ENCODE measurements at places on chromosomes 4 and X.

- no peak for DNase-seq
These were observed 43.4 kb downstream of the TXK start for GRCh38 chr4:48090621-48091020.

GRCh38 chr4:16269240-16269639, 43.0 kb upstream of the TAPT1 start:
- no peak for DNase-seq

- no peak for DNase-seq
These were observed 34.5 kb downstream of the SPINK2 start for GRCh38 chr4:56786955-56787354.

DNA sequence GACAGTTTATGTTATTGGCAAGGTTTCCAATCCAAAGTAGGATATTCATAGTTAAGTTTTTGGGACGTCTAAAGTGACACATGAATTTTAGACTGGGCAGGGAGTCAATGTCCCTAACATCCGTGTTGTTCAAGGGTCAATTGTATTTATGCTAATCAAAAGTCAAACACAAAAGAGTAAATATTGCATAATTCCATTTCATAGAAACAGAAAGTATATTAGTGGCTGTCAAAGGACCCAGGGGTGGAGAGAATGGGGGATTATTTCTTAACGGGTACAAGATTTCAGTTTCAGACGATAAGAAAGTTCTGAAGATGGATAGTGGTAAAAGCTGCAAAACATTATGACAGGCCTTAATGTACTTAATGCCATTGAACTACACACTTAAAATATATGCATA, 971.8 kb upstream of the AGA start:
- DNase-seq: no peak

- no peak for DNase-seq
These were observed 93.8 kb downstream of the C4orf51 start for GRCh38 chr4:145773581-145774234.

- no peak for DNase-seq
These were observed 98.0 kb upstream of the DKK2 start for GRCh38 chr4:107133965-107134653.

DNA sequence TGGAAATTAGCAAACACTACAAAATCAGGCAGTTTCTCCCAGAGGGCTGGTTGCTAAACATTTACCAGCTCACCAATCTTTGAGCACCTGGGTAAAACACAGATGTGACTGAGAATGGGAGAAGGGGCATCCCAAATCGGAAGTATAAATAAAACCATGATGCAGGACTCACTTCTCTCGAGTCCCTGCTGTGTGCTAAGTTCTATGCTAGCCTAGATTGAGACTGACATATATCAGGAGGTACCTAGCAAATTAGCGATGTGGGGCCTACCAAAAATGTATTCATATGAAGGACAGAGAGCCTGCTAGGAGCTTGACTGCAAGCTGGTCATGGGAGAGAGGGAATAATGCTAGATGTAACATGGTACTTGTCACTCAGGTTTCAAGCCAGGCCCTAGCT, 171.9 kb upstream of the PGRMC2 start:
- no peak for DNase-seq

GRCh38 chr4:168208957-168209614, 109.5 kb downstream of the DDX60 start:
- no peak for DNase-seq

DNA sequence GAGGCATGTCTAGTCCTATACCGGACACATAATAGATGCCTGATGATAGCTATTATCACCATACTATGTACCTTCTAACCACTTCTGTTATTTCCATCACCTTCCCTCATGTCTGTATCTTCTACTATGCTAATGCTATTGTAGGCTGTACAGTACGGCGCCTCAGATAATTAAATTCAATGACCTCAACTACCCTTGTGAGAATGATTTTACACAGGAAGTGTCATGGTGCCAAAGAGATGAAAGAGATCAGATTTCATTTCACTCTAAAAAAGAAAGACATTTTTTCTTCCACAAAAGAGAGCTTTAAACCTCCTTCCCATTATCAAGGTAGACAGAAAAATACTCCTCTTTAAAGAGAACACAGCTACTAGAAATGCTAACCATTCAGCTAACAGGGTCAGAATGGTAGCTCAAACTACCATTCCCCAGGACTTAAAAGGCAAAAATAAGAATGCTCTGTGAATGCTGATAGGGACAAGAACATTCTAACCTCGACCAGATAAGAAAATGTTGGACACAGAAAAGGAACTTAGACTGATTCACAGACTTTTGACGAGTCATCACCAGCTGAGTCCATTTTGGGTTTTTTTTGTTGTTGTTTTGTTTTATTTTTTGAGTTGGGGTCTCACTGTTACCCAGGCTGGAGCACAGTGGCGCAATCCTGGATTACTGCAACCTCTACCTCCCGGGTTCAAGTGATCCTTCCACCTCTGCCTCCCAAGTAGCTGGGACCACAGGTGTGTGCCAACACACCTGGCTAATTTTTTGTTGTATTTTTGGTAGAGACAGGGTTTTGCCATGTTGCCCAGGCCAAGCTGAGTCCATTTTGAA, 99.2 kb upstream of the RAPGEF2 start:
- no peak for DNase-seq

DNA sequence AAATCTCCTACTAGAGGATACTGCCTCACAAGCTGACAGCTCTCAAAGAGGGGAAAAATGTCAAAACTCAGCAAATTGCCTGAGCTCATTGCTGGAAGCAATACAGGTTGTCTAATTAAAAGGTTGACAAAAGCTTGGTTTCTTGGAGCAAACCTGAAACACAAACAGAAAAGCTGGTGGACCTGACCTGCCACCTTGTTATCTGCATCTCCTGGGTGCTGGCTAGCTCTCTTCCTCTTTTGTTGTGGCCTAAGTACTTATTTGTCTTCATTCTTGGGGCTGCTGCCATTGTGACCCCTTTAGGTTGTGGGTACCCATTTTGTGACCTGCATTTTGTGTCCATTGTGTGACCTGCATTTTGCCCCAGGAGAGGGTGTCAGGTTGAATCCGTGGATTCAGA, 184.5 kb downstream of the KIT start:
- no peak for DNase-seq

- DNase-seq: no peak
These were observed 7.7 kb upstream of the ADD1 start for GRCh38 chr4:2835978-2836377.

DNA sequence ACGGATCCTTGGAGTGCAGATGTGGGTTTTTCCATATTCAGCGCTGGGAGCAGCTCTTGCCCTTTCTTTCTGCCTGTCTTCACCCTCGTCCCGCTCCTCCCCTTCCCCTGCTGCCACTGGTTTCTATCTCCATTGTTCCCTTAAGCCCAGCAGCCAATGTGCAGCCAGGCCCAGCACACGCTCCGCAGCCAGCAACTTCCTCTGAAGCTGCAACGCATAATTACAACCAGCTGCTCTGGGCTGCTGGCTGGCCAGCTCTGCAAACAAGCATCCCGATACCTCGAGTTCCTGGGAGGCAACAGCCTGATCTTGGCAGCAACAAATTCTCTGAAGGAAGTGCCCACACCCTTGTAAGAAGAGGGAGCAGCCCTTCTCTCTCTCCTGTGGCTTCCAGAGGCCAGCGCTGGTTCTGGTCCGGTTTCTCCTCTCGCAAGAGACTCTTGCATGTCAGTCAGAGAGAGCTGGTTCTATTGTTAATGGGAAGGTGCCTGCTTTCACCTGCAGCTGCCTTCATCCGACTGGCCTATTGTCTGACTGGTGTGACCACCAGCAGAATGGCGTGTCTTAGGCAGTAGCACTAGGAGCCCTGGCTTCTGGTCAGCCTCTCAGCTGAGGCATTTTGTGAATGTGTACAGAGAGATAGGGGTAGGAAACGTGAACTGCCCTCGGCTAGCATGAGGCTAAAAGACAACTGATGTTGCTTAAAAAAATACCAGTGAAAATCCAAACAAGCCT, 83.8 kb upstream of the MAML3 start:
- no peak for DNase-seq

DNA sequence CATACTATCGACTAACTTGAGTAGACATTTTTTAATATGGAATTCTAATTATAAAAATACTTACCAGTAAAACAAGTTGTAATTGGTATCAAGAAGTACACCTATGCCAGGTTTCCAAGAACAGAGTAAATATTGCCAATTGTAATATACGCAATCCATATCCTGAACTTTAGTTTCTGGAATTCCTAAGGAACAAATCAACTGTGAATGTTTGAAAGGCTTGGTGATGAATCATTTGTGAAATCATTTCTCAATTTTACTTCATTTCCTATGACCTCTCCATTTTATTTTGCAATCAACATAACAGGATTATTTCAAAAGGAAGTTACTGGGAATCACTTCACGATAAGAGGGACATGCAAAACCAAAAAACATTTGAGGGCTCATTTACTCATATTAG, 3.7 kb downstream of the IL13RA2 start:
- no peak for DNase-seq

GRCh38 chr4:143377611-143378099, 41.0 kb downstream of the GAB1 start:
- no peak for DNase-seq

- DNase-seq: no peak
These were observed 69.9 kb downstream of the HMGB2 start for GRCh38 chr4:173264245-173264644.

GRCh38 chr4:11912886-11913285, 484.2 kb upstream of the HS3ST1 start:
- no peak for DNase-seq
